A549 (cell line): ENCODE measurements at places on chromosomes 16 and 17. TPM values are rescaled to one million over a fixed set of nuclear protein-coding genes. Genes with fewer than 3 reads are reported as not detected.

KRT36 gene
- not detected in 3 replicates for polyA plus RNA-seq

NOL11 gene
- 79.6 to 94.0 TPM (median 93.8 TPM) in 3 replicates for polyA plus RNA-seq

TRPV2 gene
- 0.35 to 0.62 TPM (median 0.61 TPM) in 3 replicates for polyA plus RNA-seq

KRTAP4-8 gene
- not detected in 3 replicates for polyA plus RNA-seq

KRTAP2-2 gene
- polyA plus RNA-seq: not detected in 3 replicates

MPV17L gene
- polyA plus RNA-seq: 3.1 to 3.7 TPM (median 3.7 TPM) in 3 replicates

PPM1E gene
- 0.05 to 0.09 TPM (median 0.08 TPM) in 3 replicates for polyA plus RNA-seq

TLCD1 gene
- 36.7 to 43.9 TPM (median 37.7 TPM) in 3 replicates for polyA plus RNA-seq
